ENCODE measurements at places on chromosomes 11 and 22. TPM values are rescaled to one million over a fixed set of nuclear protein-coding genes. Genes with fewer than 3 reads are reported as not detected.
A peak's percentile ranks its signal among the peaks of the same experiment; 100 is the strongest.

DNA sequence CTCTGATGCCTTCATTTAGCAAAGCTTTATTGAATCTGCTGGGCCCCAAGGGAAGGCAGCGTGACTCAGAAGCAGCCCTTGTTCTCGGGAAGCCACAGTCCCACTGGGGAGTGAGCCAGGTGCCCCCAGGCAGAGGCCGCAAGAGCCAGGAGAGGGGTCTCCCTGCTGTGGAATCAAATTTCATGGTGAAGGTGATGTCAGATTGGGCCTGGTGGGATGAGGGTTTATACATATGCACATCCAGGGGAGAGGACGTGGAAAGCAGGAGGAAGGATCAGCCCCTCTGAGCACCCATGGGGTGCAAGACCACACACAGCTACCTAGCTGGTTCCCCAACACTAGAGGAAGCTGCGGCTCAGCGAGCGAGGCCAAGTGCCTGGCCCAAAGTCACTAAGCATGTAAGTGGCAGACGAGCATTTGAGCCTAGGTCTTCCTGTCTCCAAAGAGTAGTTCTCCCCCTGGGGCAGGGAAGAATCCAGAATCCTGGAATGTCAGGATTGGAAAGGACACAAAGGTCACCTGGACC lies 2.0 kb downstream of the SYNGR1 start:
- DNase-seq: no peak
- H3K4me3 ChIP-seq: no peak overlapping the region
- no peak overlapping the region for H3K27ac ChIP-seq
- H3K4me1 ChIP-seq: 0 out of 2 replicates have a peak, but pooled peaks cover 3% of the 10 kb centered on the region

DNA sequence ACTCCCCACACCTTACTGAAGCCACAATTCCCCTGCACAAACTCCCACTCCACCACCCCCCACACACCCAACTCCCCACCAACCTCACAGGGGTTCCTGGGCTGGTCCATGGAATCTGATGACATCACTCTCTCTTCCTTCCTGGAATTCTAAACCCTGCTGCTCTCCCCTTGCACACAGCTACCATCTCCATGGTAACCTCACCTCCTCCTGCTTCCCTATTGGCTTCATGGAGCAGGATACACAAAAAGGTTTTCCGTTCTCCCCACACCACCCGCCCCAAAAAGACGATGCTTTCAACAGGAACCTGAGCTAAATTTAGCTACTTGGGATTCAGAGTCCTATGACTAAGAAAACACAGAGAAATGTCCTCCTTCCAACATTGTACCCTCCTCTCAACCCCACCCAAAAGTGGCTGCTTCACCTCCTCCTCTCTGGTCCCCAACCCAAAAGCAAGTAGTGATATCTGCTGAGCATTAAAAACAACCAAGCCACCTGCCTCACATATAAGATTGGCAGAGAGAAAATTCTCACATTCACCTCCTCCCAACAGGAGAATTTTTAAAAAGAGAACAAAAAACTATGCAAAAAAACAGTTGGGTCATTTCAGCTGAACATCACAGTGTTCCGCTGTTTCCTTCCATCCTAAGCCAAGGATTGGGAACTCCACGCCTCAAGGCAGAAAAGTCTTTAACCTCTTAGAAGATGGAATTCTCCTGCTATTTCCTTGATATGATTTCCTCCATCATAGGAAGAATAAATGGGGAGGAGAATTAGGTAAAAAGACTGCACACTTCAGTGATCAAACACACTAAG lies 66.9 kb downstream of the RBFOX2 start:
- H3K4me1 ChIP-seq: peaks cover 7% of the 10 kb centered on the region
- no peak for DNase-seq
- no peaks in the 10 kb centered on the region for H3K36me3 ChIP-seq
- H3K27ac ChIP-seq: no peak overlapping the region

DNA sequence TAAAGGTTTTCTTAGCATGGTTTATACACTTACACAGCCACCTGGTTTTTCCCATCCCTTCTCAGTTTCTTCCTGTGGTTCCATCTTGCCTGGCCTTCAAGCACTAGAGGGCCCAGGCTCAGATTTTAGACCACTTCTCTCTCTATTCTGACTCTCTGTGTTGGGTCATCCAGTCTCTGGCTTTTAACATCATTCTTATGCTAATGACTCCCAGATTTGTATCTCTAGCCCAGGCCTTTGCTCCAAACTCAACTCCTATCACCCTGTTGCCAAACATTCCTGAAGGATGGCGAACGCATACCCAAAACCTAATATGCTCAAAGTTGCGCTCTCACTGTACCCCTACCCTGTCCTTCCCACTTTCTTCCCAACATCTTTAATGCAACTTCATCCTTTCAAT lies 135.1 kb downstream of the SPATA19 start:
- H3K4me3 ChIP-seq: no peak overlapping the region
- DNase-seq: no peak
- H3K4me1 ChIP-seq: no peaks in the 10 kb centered on the region
- H3K27ac ChIP-seq: no peak overlapping the region

The MS4A12 gene
- total RNA-seq: not detected

The PATE2 gene
- total RNA-seq: not detected

The MAP6 gene
- 1.3 TPM for total RNA-seq

DNA sequence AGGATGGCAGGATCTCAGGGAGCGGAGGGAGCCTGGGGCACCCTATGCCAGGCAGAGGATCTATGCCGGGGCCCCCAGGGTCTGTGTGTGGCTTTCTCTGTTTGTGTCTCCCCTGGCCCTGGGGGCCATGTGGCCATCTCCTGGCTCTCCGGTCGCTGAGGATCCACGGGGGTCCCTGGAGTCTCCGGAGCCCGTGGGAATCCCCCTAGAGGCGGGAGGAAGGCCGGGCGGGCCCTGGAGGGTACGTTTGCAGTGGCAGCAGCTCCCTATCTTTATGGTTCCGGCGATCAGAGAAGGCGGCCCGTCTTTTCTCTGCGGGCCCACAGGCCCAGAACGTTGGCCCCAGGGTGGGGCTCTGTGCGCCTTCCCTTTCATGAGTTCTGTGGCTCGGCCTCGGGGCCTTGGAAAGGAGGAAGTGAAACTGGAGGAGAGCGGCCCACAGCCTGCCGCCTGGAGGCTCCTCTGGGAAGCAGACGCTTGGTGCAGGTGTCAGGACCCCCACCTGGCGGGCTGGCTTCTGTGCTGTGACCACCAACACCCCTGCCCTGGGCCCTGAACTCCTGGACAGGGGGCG lies 82.1 kb downstream of the KCNQ1 start:
- H3K4me3 ChIP-seq: no peak overlapping the region
- H3K27me3 ChIP-seq: no peaks in the 10 kb centered on the region
- no peaks in the 10 kb centered on the region for H3K36me3 ChIP-seq
- H3K4me1 ChIP-seq: no peaks in the 10 kb centered on the region

The PACSIN2 gene
- 46.1 TPM for total RNA-seq

The IRF7 gene
- 80.8 TPM for total RNA-seq

- no peak for DNase-seq
- H3K4me1 ChIP-seq: peaks cover 30% of the 10 kb centered on the region
- H3K27ac ChIP-seq: peak overlapping the region; percentile 84
- H3K4me3 ChIP-seq: peak overlapping the region; percentile 43
These were observed 69.5 kb downstream of the MAML2 start for GRCh38 chr11:96273507-96273906.

The SAA2 gene
- total RNA-seq: not detected

DNA sequence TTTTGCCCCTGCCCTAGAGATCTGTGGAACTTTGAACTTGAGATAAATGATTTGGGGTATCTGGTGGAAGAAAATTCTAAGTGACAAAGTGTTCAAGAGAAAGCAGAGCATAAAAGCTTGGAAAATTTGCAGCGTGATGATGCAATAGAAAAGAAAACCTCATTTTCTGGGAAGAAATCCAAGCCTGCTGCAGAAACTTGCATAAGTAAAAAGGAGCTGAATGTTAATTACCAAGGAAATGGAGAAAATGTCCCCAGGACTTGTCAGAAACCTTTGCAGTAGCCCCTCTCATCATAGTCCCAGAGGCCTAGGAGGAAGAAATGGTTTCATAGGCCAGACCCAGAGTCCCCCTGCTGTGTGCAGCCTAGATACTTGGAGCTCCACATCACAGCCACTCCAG lies 686.9 kb downstream of the FAM181B start:
- H3K36me3 ChIP-seq: no peaks in the 10 kb centered on the region
- H3K4me3 ChIP-seq: no peak overlapping the region
- no peak overlapping the region for H3K27ac ChIP-seq
- H3K27me3 ChIP-seq: no peaks in the 10 kb centered on the region
- DNase-seq: no peak

- H3K4me1 ChIP-seq: no peaks in the 10 kb centered on the region
- no peak overlapping the region for H3K4me3 ChIP-seq
- peaks cover 61% of the 10 kb centered on the region for H3K27me3 ChIP-seq
These were observed 423.7 kb downstream of the BRD1 start for GRCh38 chr22:49404020-49404419.

DNA sequence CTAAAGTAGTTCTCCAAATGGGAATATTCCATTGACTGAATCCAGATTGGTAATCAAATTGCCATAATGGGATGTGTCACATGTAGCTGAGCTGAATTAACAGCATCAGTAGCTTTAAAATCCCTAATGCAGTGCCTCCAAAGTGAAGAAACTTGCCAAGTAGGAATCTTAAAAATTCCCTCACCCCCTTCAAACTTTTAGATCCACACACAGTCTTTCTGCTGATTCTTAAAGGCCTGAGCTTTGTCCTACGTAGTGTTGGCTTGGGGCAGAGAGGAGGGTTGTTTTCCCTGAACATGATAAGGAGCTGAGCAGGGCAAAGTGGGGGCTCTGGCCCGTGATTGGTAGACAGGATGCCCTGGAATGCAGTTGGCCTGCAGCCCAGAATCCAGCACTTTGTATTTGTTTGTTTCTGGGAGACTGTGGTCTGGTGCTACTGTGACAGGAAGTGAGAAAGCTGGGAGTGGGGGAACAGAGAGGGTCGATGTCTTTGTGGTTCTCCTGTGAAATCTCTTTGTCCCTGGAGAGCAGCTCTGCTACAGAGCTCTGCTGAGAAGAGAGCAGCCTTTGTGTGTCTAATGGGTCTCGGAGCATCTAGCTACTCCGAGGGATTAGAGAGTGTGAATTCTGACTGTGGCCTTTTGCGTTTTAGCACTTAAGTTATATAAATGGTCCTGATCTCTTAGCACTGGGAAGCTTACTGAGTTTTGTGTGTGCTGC lies 16.9 kb downstream of the CTNND1 start:
- no peaks in the 10 kb centered on the region for H3K27me3 ChIP-seq
- peak; percentile 99 for DNase-seq
- peak overlapping the region; percentile 60 for H3K4me3 ChIP-seq

The FAM180B gene
- not detected for total RNA-seq

GRCh38 chr22:36220451-36220921 lies 18.8 kb downstream of the APOL2 start:
- H3K27ac ChIP-seq: no peak overlapping the region
- peaks cover 21% of the 10 kb centered on the region for H3K27me3 ChIP-seq
- peak; percentile 55 for DNase-seq
- peak overlapping the region; percentile 55 for H3K4me3 ChIP-seq
- no peaks in the 10 kb centered on the region for H3K4me1 ChIP-seq

GRCh38 chr11:78417175-78417887 lies at the start of gene GAB2:
Gene GAB2, minus strand, starts transcription at chr11:78417820. Its CDS starts 100 bp downstream, at chr11:78417720.
- H3K27me3 ChIP-seq: no peaks in the 10 kb centered on the region
- DNase-seq: peak; percentile 36
- peak within 1 kb of the TSS; percentile 70 for H3K4me3 ChIP-seq
- H3K27ac ChIP-seq: peak within 1 kb of the TSS; percentile 63
- H3K36me3 ChIP-seq: no peaks in the 10 kb centered on the region
- peaks cover 33% of the 10 kb centered on the region for H3K4me1 ChIP-seq

GRCh38 chr11:126317756-126318573 lies 14.1 kb downstream of the DCPS start:
- no peaks in the 10 kb centered on the region for H3K27me3 ChIP-seq
- 0 out of 2 replicates have a peak, but pooled peaks cover 5% of the 10 kb centered on the region for H3K36me3 ChIP-seq
- H3K4me3 ChIP-seq: no peak overlapping the region
- H3K4me1 ChIP-seq: peaks cover 25% of the 10 kb centered on the region

DNA sequence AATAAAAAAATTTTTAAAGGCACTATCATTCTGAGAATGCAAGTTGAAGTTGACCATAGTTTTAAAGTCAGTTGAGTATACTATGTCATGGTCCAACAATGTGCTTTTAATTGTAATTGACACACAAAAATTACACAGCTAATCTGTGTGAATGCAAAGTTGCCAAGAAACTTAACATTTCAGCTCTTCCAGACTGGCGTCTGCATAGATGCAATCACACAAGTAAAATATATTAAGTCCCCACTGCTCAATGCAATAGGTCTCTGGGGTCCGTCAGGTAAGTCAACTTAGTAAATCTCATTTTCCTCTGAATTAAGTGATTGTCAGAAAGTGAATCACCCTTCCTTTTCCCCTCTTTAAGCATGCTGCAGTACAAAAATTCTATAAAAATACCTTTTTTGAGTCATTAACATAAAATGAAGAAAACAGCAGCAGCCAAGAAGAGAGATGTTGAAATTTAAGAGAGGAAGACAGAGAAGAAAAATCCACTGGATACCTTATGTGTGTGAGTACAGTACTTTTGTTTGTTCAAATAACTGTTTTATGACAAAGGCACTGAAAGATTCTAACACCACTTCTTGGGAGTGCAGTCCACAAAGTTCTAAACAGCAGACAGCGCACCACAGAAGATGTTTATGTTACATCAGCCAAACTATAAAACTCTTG lies 5.1 kb downstream of the FZD4 start:
- H3K4me1 ChIP-seq: peaks cover 41% of the 10 kb centered on the region
- DNase-seq: peak; percentile 24
- peaks cover 14% of the 10 kb centered on the region for H3K36me3 ChIP-seq

The IGSF9B gene
- 1.3 TPM for total RNA-seq

The KREMEN1 gene
- total RNA-seq: 2.7 TPM

The SYCE3 gene
- total RNA-seq: 1.3 TPM

GRCh38 chr11:106321601-106322000 lies 244.1 kb downstream of the AASDHPPT start:
- no peaks in the 10 kb centered on the region for H3K4me1 ChIP-seq
- H3K4me3 ChIP-seq: no peak overlapping the region
- no peaks in the 10 kb centered on the region for H3K36me3 ChIP-seq
- H3K27me3 ChIP-seq: no peaks in the 10 kb centered on the region
- H3K27ac ChIP-seq: no peak overlapping the region
- DNase-seq: no peak

The TSG101 gene
- total RNA-seq: 42.2 TPM

- peaks cover 71% of the 10 kb centered on the region for H3K27me3 ChIP-seq
- no peak overlapping the region for H3K27ac ChIP-seq
- H3K36me3 ChIP-seq: no peaks in the 10 kb centered on the region
- H3K4me3 ChIP-seq: no peak overlapping the region
- DNase-seq: no peak
These were observed 884.5 kb downstream of the NTM start for GRCh38 chr11:132254906-132255305.

DNA sequence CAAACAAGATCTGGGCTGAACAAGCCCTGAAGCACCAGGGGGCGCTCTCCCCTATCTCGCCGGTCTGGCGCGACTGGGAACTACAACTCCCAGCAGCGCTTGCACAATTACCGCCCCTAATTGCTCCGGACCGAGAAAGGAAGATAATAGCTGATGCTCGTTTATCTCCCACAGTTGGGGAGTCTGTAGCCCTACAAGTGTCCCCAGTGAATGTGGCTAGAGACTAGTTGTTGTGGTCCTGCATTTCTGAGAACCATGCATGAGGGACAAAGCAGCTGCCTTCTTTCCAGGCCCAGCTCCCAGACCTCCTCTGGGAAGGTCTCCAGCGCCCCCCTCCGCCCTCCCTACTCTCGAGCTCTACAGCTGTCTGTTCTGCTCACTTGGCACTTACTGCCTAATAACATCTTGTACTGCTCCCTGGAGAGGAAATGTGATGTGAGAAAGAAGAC lies 34.4 kb downstream of the NRXN2 start:
- no peaks in the 10 kb centered on the region for H3K36me3 ChIP-seq
- no peaks in the 10 kb centered on the region for H3K4me1 ChIP-seq
- H3K4me3 ChIP-seq: peak overlapping the region; percentile 61
- peaks cover 16% of the 10 kb centered on the region for H3K27me3 ChIP-seq

All from PC-3 (cell line).